ENCODE measurements at places on chromosomes 2 and 18.
A peak's percentile ranks its signal among the peaks of the same experiment; 100 is the strongest.

GRCh38 chr2:68744366-68744912, 9.8 kb downstream of the ARHGAP25 start:
- DNase-seq, result no peak

DNA sequence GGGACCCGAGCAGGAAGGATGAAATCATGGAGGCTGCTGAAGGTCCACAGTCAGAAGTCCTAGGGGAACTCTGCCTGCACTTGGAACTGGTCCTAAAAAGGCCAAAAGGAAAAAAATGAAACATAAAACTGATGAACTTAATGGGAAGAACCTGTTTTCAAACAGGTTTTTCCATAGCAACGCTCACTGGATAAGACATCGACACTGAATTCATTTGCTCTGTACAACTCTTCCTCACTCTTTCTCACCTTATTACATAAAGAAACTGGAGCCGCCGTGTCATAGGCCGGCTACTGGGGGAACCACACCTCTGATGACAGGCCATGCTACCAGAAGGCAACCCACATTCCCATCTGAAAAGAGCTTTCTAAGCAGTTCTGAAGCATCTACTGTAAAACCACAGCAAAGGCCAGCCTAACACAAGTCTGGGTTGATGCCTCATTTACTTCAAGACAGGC, 83.6 kb downstream of the FARSB start:
- no peak for DNase-seq

GRCh38 chr2:168971261-168971660, 59.9 kb downstream of the ABCB11 start:
- no peak for DNase-seq

DNA sequence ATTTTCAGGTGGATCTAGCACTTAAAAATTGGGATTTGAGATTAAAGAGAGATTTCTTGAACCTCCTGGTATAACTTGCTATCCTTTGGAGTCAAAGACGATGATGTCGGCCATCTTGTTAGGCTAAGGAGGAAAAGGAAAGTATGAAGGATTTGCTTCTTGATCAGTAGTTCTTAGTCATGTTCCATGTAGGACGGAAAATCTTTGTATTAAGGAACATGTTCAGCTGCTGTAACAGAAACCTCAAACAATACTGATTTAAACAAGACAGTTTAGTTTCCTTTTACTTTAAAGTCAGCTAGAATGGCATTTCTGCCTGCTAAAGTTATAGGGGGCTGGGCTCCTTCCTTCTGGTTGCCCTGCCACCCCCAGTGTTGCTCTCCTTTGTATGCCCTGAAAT, 56.4 kb upstream of the MGAT5 start:
- DNase-seq, result no peak

DNA sequence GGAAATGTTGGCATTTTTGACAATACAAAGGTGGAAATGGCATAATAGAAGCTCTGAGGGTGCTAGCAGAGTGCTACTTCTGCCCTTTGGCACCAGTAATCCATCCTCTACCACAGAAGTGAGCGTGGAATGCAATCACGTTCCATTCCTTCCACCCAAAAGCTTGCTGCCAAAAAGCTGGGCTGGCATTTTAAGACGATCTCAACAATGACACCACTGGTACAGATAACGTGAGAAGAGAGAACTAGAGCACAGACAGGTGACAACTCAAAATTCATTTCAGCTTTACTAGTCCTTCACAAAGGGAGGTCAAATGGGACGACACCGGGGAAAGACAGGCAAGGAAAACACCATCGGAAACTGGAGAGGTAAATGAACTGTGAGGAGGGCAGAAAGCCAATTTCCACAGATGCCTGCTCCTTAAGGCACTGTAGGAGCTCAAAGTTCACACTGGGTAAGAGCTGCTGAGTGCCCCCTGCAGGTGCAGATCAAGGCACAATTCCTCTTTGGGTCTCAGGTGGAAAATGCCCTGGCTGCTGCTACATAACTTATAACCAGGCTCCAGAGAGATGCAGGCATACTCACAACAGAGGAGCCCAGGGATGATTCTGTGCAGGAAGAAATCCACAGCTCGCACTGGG, 50.7 kb upstream of the RNU4ATAC start:
- no peak for DNase-seq

DNA sequence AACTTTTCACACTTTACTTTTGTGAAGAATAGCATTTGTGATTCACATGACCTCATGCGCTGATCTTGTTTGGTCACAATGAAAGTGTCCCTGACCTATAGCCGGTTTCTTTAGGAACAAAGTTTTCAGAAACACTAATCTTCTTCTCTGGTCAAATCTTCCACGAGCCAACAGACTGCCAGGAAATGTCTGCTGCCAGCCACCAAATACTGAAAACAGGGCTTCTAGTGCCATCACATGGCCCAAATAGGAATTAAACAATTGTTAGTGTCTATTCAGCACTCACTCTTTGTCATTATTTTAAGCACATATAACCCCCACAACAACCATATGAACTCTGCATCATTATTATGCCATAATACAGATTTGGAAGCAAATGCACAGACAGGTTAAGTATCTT, 286.5 kb upstream of the SYT4 start:
- DNase-seq, result no peak

DNA sequence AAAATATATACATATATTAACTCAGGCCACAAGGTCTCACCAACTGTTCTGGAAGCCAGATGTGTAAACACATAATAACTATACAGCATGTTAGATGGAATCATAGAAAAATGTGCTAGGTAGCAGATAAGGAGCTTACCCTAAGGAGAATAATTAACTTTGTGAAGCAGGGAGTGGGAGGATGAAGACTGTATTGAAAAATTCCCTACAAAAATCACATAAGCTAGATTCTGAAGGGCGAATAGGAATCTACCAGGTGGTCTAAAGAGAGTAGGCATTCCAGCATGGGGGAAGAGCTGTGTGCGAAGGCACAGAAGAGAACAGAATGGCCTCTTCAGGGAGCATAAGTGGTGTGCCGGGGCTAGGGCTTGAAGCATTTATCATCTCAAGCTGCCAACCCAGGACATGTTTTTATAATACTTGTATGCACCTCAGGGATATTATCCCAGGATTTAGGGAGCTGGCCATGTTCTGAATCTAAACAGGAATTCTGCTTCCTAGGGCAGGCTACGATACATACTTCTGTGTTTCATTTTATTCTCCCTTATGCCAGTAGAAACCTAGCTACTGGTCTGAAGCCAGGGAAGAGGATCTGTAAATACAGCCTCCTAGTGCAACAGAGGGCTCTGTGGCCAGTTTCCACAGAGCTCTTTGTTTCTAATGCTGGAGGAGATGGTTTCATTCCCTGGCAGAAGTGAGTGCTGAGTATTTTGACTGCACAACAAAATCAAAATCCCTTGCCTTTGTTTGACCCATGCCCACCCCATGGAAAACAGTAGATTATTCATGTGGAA, 56.7 kb downstream of the NEMP2 start:
- no peak for DNase-seq

DNA sequence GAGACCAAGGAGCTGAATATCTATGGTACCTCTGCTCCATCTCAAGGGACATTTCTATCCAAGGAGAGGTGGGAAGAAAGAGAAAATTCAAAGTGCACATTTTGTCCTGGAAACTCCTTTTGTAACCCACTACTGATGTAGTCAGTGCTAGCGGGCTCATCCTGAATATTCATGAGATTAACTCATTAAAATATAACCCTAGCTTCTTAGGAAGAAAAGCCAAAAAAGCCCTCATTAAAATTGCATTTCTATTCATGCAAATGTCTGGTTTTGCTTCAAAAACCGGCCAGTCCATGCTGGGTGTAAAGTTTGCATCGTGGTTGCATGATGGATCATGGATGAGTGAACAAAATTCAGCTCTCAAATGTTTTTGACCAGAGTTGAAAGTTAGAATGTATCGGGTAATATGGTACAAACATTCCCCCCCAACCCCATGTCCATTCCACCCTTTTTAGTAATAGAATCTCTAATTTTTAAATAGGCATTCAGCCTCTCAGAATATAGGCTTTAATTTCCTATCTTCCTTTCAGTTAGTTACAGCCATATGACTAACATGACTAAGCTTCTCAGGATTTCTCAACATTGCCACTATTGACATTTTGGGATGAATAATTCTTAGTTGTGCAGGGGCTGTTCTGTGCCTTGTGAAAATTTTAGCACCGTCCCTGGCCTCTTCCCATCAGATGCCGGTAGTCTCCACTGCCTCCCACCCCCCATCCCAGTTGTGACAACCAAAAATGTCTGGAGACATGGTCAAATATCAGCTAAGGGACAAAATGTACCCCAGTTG, 104.2 kb upstream of the RND3 start:
- DNase-seq, result no peak

DNA sequence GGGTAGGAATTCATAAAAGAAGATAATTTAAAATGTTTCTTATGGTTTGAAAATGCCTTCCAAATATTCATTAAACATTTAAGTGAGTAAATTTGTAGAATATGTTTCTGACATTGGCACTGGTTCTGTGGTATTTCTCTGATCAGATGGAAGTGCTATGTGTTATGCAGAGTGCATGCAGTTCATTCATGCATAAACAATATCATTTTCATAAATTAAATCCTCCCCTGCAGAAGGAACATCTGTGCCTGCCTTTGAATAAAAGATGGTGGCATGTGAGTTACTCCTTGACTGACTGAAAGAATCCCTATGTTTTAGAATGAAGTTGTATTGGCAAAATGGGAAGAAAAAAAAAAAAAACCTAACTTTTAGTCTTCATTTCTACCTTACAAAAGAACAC, 5.9 kb downstream of the NEUROD1 start:
- DNase-seq, result no peak

GRCh38 chr2:128410758-128411215, 92.1 kb upstream of the HS6ST1 start:
- DNase-seq, result no peak

- no peak for DNase-seq
Measured at GRCh38 chr18:46632401-46633071, 24.5 kb downstream of the LOXHD1 start.

DNA sequence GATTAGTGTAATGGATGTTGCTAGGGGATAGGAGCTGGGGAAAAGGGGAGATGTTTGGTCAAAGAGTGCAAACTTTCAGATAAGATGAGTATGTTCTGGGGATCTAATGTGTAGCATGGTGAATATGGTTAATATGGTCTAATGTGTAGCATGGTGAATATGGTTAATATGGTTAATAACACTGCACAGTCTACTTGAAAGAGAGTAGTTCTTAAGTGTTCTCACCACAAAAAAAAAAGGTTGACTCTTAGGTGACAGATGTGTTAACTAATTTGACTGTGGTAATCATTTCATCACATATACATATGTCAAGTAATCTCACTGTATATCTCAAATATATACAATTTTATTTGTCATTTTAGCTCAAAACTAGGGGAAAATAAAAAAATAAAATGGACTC, 121.3 kb upstream of the CD226 start:
- DNase-seq, result no peak

- no peak for DNase-seq
Measured at GRCh38 chr18:79575891-79576685, 103.5 kb upstream of the CTDP1 start.

GRCh38 chr2:216495656-216496055, 3.0 kb upstream of the RPL37A start:
- DNase-seq, result no peak

- DNase-seq, result no peak
Measured at GRCh38 chr2:104854498-104855220, 744 bp downstream of the POU3F3 start.

- DNase-seq, result peak; percentile 30
Measured at GRCh38 chr2:96470636-96471035, 34.5 kb downstream of the NEURL3 start.

DNA sequence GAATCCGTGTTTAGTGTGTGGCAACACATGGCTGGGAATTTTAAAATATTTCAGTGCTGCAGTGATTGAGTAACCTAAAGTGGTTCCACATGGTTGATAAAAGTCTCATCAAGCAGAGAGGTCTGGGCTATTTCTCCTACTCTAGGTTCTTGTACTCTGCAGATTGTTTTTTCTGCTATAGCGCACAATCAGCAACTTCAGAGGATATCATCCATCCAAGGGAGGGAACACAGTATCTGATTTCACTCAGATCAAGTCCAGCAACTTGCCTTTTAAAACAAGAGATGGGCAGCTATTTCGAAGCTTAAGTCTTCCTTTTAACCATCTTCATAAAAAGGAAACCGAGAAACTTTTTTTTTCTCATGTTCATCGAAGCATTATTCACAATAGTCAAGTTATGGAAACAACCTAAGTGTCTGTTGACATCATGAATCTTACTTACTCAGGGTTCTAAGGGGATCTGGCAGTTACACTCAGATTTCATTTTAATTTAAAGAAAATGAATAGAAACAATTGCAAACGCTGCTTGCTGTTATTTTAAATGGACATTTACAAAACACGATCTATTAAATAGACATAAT, 172.7 kb upstream of the TRIB2 start:
- DNase-seq, result no peak

DNA sequence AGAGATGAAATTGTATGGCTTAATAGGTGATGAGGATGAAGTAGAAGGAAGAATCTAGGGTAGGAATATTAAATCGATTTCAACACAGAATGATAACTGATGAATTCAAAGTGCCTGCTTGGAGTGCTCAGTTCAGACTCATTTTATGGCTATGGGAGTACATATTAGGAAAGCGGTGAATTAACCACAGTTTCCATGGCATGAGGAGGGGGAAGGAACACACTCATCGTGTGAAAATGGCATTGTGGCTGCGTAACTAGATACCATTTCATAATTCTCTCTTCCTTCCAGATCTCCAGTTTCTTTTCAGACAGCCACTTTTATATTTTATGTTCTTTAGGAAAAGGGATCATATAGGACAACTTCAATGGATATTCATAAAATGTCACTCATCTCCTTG, 232.3 kb upstream of the KCNJ3 start:
- DNase-seq, result no peak

GRCh38 chr18:43882358-43883055, 605.2 kb upstream of the SYT4 start:
- DNase-seq, result no peak

- no peak for DNase-seq
Measured at GRCh38 chr2:11976073-11976472, 229.6 kb downstream of the LPIN1 start.

GRCh38 chr2:28745225-28745624, 6.4 kb upstream of the PPP1CB start:
- no peak for DNase-seq

GRCh38 chr2:39434233-39434897, 2.7 kb downstream of the MAP4K3 start:
- no peak for DNase-seq

DNA sequence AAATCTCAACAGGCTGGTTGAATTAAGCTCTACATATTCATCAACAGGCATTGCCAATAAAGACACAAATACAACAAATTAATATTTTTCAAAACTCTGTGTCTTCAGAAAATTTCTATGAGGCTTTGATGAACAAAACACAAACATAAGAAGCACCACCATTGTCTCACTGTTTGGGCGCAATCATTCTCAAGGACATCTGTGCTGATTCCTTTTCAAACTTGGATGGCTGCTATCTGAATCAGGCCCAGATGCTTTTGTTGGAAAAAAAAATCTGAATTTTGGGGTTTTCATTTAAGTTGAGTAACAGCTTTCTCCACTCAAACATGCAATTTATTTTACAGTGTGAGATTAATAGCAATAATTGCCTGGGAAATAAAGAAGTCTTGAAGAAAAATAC, 173.8 kb downstream of the NRXN1 start:
- no peak for DNase-seq

GRCh38 chr2:227710986-227711385, 6.8 kb downstream of the SLC19A3 start:
- no peak for DNase-seq

GRCh38 chr2:229749779-229750178, 35.4 kb upstream of the DNER start:
- DNase-seq, result no peak

GRCh38 chr2:183666031-183666430, 541.8 kb downstream of the NUP35 start:
- no peak for DNase-seq
